Activated T-cell treated with anti-CD3 and anti-CD28 coated beads for 24 hours (primary cell): ENCODE measurements at places on chromosomes 7 and 10.

DNA sequence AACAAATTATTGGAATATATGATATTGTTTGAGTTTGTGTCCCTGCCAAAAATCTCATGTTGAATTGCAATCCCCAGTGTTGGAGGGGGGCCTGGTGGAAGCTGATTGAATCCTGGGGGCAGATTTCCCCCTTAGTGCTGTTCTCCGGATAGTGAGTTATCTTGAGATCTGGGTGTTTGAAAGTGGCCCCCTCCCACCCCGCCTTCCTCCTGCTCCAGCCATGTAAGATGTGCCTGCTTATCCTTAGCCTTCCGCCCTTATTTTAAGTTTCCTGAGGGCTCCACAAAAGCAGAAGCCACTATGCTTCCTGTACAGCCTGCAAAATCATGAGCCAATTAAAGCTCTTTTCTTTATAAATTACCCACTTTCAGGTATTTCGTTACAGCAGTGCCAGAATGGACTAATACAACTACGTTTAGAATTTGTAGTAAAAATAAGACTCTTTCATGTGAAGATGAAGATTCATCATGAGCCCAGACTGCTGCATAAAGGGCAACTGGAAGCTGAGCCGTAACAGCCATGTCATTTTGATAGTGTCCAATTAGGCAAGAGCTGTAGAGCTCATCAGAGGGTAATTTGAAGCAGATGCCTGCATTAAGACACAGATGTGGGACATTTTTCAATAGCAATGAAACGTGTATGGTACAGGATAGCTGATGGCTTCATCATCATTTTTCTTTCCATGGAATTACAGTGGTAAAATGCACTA lies 1007.2 kb downstream of the REEP3 start:
- no peak for DNase-seq

GRCh38 chr7:87933605-87933952 lies 472 bp upstream of the ADAM22 start:
- no peak for DNase-seq

GRCh38 chr7:31100871-31101270 lies 48.8 kb downstream of the ADCYAP1R1 start:
- DNase-seq: no peak

DNA sequence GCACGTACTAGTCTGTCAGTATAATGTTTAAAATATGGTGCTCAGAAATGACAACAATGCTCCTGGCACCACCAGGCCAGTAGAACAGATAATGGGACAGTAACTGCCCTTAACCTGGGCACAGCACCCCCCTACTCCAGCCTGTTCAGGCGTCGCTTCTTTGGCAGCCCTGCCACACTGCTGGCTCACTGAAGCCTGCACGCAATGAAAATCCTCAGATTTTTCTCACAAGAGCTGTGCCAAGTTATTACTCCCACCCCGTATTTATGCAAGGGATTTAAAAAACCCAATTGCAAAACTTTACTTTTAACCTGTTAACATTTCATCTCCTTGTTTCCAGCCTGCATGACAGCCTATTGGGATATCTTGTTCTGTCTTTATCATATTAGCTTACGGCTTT lies 56.6 kb upstream of the LAMB1 start:
- no peak for DNase-seq

DNA sequence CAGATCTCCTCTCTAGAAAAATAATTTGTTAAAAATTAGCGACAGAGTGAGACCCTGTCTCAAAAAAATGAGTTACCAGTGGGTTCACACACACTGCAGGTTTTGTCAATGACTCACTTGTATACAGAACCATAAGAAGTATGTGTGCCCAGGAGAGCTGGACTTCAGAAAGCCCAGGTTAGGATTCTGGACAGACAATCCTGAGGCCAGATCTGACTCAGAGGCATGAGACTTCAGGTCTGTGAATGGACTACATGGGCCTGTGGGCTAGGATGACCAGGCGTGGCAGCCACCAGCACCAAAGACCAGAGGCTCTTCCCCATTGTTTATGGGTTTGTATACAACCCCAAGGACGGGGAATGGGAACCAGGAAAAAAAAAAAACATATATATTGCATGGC lies 9.3 kb upstream of the ZNF438 start:
- no peak for DNase-seq

DNA sequence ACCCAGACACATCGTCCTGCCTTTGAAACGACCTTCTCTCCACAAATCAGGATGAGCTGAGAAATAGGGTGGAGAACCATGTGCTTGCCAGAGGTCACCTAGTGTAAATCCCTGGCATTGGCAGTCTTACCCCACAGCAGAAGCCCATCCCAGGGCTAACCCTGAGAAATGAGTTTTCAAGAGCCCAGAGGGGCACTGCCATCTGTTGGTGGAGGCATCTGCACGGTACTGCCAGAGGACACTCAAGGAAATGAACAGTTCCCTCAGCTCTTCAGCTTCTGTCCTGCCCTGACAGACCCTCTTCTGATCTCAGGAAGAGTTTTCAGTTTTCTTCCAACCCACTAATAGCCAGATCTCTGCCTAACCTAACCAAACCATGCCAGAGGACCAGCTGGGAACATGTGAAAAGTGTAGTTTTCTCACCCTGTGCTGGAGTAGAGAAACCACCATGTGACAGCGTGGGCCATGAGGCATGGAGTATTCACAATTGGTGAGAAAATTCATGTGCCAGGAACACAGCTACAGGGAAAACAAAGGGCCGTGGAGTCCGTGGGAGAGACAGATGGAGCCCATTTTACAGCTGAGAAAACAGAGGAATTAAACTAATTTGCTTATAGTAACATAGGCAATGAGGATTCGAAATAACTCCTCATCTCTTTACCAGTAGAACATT lies 37.7 kb upstream of the ITPRID1 start:
- no peak for DNase-seq

DNA sequence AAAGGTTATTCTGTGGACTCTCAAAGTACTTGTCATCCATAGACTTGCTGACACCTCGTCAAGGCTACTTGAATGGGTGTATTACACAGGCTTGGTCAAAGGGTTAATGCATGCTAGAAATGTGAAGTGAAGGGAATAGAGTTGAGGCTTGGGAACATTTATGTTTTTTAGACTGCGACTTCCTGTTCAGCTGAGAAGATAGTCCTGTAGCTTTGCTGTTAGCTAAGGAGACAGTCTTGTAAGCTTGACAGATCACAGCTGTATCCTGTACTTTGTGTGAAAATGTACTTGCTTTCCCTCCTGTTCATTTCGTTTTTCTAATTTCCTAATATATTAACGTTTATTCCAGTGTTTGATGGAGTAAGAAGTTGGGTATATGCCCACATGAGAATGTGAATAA lies 52.1 kb downstream of the ADD3 start:
- no peak for DNase-seq

GRCh38 chr7:48454750-48455192 lies 283.5 kb downstream of the ABCA13 start:
- DNase-seq: no peak

- no peak for DNase-seq
Measured at GRCh38 chr10:90937645-90938258, 16.9 kb upstream of the ANKRD1 start.

GRCh38 chr7:149823631-149824199 lies 14.5 kb upstream of the ZNF862 start:
- DNase-seq: no peak

GRCh38 chr10:78326372-78326771 lies 292.7 kb downstream of the RPS24 start:
- no peak for DNase-seq

- DNase-seq: no peak
Measured at GRCh38 chr7:90488220-90488619, 18.8 kb downstream of the PTTG1IP2 start.

DNA sequence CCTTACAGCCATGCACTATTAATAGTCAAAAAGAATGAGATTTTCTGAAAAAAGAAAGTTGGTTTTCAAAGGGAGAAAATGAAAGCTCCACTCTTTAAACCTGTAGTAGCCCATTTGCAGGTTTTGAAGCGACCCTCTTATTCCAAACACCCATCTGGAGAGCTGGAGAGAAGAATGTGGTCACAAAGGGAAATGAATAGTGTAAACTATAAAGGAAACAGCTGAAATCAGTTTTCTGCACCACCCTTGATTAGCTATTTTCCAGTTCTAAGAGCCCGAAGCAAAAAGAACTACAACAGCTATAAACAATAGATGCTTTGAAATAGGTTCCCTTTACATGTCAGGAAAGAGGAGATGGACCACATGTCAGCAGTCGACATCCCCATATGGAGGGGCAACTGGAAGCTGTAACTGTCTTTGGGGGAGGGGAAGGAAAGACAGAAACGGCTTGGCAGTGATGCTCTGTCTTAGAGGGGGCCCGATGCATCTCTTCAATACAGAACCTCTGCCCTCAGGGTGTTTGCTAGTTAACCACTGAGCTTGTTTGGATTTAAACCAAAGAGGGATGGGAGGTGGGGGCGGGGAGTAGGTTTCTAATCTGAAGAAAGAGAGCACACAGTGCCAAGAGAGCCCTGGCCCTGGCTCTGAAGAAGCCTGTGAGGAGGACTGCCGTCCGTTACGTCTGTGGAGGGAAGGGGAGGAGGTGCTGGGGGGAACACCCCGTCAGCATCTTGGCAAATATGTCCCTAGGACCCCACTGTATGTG lies 55.3 kb downstream of the CPVL start:
- DNase-seq: no peak

DNA sequence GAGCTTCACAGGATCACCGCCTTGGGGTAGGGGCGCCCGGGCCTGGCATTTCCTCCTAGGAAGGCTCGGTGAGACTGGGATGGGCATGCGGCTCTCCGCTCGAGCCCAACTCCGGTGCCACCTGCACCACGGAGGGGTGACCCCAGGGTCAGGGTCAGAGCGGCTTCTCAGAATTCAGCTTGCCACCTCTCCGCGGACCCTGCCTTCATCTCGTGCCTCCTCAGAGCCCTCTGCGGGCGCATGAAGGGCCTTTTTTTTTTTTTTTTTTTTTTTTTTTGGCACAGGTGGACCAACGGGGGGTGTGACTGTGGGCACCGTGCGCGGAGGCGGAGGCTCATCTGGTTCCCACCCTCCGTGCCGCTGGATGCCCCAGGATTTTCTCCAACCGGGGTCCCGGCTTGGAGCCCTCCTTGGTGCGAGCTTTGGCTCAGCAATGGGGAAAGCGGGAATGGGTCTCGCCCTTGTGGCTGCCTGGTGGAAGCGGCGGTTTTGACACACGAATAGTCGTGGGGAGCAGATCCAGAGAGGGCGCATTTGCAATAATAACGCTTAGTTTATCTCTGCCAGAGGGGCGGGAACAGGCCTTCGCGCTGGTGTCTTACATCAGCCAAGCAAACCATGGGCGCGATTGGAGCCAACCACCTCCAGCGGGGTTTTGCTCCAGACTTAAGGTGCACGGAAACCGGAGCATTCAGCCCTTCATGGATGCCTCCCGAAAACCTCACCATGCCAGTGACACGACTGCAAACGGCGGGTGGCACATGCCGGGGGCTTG lies 5.0 kb upstream of the TNRC18 start:
- no peak for DNase-seq

- peak; percentile 37 for DNase-seq
Measured at GRCh38 chr7:157502701-157503111, 165.9 kb downstream of the DNAJB6 start.

GRCh38 chr7:116576350-116577319 lies 51.8 kb downstream of the CAV1 start:
- no peak for DNase-seq

GRCh38 chr10:1766049-1766448 lies 28.7 kb upstream of the ADARB2 start:
- no peak for DNase-seq

DNA sequence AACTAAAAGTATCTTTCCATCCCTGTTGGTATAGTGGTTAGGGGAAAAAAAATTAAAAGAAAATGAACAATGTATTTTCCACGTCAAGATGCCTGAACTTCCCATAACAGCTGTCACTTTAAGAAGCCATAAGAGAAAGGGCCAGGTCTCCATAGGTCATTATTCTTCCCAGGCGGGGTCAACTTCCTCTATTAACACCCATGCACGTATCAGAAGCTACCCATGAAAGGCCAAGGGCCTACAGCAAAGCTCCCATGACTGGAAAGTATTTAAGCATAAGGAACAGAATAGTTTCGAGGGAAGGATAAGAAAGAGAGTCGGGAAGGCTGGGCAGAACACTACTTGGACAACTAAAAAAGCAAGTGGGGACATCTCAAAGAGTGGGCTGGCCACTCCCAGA lies 40.1 kb downstream of the RBM28 start:
- DNase-seq: no peak

- DNase-seq: no peak
Measured at GRCh38 chr7:128836729-128837348, 6.6 kb downstream of the FLNC start.

GRCh38 chr7:103387242-103387641 lies 39.8 kb downstream of the PSMC2 start:
- DNase-seq: no peak

DNA sequence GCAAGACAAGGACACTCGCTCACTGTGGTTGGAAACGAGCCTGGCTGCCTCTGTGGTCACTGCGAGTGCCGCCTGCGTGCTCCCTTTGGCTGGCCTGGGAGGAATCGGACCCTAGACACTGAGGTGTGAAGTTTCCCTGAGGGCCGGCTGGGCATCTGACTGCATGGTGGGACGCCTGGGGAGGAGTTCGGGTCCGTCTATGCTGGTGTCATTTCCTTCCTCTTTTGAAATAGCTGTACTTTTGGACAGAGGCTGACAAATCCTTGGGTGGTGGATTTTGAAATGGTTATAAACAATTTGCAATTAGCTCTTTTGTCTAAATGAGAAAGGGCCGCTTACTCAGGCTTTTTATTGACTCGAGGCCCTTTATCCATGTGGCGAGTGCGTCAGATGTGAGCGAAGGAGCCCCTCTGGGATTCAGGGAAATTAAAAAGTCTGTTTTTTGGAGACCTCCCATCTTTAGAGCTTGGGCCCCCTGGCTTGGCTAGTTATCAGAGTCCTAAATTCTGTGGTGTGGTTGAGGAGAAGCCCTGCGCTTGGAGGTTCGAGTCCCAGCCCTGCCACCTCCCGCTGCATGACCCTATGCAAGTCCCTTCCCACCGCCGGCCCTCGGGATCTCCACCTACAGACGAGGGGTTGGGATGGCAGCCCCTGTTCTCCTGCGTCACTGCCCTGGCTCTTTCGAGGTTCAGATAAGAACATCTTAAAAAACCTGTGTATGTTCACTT lies 147.1 kb downstream of the RGS10 start:
- no peak for DNase-seq

DNA sequence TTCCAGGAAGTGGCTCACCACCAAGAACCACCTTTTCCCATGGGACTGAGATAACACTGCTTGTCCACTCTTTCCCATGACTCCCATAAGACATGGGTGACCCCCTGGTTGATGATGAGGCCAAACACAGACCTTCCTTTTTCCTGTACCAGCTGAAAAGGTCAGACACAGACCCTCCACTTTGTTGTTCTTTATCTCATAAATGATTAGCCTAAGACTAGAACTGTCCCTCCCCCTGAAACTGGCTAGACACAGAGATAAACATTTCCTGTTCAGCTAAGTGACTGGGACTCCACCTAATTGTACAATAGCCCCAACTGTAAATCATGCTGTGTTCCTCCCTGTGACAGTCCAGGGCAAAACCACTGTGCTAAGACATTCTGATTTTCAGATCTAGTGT lies 8.2 kb upstream of the NRG3 start:
- no peak for DNase-seq

DNA sequence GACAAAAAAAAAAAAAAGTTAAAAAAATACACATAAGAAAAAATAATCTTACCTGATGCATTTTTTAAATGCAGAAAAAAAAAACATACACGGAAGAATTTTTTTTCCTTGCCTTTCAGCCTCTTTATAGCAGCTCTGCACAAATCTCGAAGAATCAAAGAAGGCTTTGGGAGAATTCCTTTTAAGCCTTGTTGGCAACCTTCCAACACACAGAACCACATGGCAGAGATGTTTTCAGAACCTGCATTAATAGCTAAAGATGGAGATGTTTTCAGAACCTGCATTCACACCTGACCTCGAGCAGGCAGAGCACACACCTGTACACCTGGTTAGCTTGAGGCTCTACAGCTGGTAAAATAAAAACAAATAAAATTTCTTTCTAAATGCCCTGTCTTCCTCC lies 65.6 kb downstream of the DOCK4 start:
- DNase-seq: no peak
